Smooth muscle cell of the brain vasculature (primary cell): ENCODE measurements at places on chromosomes 5 and 9.
A peak's percentile ranks its signal among the peaks of the same experiment; 100 is the strongest.

GRCh38 chr5:52989025-52989780 is at the start of gene ITGA2:
TSS of gene ITGA2 (plus strand) at chr5:52989352. CDS start at chr5:52989469, 117 bp downstream.
- no peak for DNase-seq

GRCh38 chr5:170508036-170508435 is 4.2 kb downstream of the KCNIP1 start:
- DNase-seq, result no peak

- no peak for DNase-seq
These were observed 210.0 kb upstream of the CLINT1 start for GRCh38 chr5:158068964-158069363.

DNA sequence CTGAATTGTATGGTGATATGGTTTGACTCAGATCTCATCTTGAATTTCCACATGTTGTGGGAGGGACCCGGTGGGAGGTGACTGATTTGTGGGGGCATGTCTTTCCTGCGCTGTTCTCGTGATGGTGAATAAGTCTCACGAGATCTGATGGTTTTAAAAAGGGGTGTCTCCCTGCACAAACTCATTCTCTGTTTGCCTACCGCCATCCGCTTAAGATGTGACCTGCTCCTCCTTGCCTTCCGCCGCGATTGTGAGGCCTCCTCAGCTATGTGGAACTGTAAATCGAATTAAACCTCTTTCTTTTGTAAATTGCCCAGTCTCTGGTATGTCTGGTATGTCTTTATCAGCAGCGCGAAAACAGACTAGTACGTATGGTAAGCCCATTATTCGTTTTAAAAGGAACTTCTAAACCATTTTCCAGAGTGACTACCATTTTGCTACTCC is 48.7 kb downstream of the SLC36A1 start:
- DNase-seq, result no peak

GRCh38 chr9:107481035-107481434 is 8.5 kb downstream of the KLF4 start:
- no peak for DNase-seq

DNA sequence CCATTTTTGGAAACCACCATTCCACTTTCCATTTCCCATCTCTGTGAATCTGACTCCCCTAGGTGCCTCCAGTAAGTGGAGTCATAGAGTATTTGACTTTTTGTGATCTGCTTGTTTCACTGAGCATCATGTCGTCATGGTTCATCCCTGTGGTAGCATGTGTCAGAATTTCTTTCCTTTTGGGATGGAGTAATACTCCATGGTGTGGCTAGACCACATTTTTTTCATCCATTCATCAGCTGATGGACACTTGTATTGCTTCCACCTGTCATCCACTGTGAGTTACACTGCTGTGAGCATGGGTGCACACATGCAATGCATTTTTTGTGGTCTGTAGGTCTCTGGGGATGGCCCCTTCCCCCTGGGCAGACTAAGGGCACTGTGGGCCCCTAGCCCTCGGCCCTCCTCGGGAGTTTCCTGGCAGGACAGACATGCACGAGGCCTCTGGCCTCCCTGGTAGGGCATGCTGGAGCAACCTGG is 115.9 kb downstream of the GADD45G start:
- no peak for DNase-seq

- DNase-seq, result no peak
These were observed 61.3 kb downstream of the ANKH start for GRCh38 chr5:14810282-14810681.

GRCh38 chr5:51997949-51998348 is 614.7 kb downstream of the ISL1 start:
- no peak for DNase-seq

GRCh38 chr5:153463806-153464205 is 26.7 kb upstream of the GRIA1 start:
- peak; percentile 6 for DNase-seq

- no peak for DNase-seq
These were observed 511.3 kb upstream of the PAPPA start for GRCh38 chr9:115642285-115642684.

DNA sequence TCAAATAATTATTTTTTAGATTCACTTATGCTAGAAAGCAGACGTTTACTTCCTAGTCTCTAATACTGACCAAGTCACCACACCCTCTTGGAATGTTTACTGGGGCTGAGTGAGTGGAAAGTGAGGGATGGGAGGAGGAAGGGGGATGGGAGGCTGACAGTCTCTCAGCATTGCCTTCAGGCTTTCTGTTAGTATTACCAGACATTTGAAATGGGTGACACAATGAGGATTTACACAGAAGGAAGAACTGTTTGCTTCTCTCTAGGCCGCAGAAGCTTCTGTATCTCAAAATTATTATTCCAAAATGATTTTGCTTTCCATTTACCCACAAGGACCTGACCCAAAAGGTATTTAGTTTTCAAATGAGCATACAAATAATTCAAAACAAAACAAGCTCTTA is 232.8 kb upstream of the ZNF608 start:
- DNase-seq, result no peak

DNA sequence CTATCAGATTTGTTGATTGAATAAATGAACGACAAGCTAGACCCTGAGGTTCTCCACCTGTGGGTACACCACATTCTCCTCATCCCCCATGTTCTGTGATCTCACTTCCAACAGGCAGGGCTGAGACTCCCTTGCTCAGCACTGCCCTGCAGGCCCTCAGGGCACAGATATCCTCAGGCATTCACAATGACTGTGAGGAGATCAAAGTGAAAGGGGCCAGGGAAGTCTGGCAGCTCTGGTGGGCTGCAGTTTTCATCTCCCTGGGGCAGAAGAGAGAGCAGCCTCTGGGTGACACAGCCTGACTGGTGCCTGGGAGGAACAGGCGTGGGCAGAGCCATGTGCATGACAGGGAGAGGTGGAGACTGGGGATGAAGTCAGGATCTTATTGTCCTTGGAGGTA is 142.4 kb upstream of the C9orf72 start:
- DNase-seq, result no peak

- DNase-seq, result no peak
These were observed 105.2 kb downstream of the CDH10 start for GRCh38 chr5:24539613-24540012.

- DNase-seq, result no peak
These were observed 269.1 kb downstream of the NR2F1-AS1 start for GRCh38 chr5:93311881-93312280.

GRCh38 chr9:115146581-115147021 is 28.6 kb upstream of the TNC start:
- DNase-seq, result no peak

GRCh38 chr5:28164568-28164967 is 1126.2 kb upstream of the CDH9 start:
- DNase-seq, result no peak

DNA sequence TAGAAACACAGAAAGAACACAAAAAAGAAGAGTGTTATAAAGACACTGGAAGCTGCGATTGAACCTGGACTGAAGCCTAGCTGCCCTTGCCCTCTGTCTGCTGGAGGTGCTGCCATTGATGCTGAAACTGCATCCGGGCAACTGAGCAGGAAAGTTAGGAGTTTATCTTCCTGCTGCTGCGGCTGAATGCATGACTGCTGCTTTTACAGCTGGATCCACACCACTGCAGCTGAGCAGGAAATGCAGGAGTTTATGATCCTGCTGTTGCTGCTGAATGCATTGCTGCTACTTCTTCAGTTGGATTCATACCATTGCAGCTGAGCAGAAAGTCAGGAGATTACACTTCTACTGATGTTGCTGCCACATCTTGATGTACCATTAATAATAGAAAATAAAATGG is 21.8 kb upstream of the JAKMIP2 start:
- no peak for DNase-seq

DNA sequence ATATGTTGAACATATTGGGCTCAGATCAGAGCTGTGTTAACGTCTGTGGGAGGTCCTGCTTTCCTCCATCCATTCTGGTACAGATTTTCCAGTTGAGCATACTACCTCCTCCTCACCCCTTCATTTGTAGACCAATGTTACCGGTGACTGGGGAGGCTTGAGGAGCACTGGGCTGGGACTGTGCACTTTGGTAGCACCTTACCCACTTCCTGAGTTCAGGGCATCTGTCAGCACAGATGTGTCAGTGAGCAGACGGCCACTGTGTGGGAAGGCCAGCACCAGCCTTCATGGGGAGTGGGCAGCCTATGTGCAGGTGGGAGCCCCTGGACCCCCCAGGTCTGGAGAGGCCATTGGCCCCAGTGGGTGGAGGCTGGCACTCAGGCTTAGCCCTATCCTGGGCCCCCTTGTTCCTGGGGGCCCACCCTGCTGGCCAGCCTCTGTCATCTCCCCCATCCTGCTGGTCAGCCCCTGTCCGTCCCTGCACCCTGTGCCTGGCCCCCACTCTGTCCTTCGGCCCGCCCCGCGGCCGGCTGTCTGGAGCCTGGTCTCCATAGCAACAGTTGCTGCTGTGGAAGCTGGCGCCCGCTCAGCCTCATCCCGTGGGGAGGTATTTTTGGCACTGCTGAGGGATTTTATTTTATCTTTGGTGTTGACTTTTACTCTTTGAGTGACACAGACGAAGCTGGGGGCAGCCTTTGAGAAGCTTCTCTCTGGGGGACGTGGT is 21.3 kb downstream of the WNK2 start:
- DNase-seq, result no peak

DNA sequence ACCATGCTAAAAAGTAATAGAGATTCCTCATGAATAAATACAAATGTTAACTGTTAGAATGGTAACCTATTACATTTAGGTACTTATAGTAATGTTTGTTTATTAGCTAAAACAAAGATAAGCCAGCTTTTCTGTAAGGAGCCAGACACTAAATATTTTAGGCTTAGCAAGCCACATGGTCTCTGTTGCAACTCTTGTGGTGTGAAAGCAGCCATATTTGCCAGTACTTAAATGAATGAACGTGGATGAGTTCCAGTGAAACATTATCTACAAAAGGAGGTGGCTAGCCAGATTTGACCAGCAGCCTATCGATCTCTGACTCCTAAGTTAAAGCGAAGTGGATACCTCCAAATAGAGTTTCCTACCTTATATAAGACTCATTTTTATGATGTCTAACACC is 331.6 kb downstream of the CDH12 start:
- no peak for DNase-seq

DNA sequence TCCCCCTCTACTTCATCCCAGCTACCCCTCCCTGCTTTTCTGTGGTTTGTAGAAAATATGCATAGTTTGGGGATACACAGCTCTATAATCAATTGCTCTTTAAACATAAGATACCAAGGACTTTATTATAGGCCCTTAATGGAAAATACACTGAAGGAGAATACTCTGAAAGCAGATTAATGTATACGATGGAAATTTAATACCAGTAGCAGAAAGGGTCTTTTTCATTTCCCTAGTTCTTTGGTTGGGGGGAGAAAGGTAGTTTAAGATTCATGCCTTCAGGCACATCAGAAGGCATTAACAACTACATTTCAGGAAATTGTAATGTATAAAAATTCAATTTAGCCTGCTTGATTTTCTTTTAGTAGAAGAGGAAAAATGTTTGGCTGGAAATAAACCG is 452.9 kb upstream of the ZNF608 start:
- DNase-seq, result no peak

GRCh38 chr5:174409971-174410370 is 314.4 kb upstream of the MSX2 start:
- DNase-seq, result no peak

GRCh38 chr5:141882594-141883183 is 4.5 kb upstream of the PCDH1 start:
- no peak for DNase-seq

- no peak for DNase-seq
These were observed 53.1 kb downstream of the TLE1 start for GRCh38 chr9:81636255-81636599.

- DNase-seq, result no peak
These were observed 62.6 kb downstream of the MTREX start for GRCh38 chr5:55370291-55370925.

DNA sequence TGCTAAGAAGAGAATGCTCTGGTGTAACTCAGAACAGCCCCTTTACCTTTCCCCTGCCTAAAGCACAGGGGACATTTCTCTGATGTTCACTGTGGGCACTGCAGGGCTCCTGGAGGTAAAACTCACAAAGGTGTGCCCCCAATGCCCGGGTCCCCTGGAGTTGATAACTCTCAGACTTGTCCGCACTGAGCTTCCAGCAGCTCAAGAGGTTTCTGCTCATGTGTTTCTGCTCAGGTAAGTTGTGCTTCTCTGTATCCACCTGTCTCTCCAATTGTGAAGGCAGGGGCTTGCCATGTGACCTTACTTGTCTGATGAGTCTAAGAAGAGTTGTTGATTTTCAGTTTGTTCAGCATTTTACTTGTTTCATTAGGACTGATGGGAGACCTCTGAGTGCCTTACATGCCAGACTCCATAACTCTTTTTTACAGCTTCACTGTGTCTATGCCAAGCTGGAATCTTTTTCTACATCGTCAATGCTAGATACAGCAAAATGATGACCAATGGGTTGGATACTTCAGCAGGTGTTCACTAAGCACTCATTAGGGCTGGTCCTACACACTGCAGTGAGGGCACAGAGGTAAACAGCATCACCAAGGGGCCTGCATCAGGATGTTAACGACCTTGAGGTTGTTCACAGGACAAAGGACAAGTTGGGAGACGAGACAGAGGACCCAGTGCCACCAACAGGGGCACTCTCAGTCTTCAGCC is 56.4 kb downstream of the MRPL36 start:
- DNase-seq, result no peak

DNA sequence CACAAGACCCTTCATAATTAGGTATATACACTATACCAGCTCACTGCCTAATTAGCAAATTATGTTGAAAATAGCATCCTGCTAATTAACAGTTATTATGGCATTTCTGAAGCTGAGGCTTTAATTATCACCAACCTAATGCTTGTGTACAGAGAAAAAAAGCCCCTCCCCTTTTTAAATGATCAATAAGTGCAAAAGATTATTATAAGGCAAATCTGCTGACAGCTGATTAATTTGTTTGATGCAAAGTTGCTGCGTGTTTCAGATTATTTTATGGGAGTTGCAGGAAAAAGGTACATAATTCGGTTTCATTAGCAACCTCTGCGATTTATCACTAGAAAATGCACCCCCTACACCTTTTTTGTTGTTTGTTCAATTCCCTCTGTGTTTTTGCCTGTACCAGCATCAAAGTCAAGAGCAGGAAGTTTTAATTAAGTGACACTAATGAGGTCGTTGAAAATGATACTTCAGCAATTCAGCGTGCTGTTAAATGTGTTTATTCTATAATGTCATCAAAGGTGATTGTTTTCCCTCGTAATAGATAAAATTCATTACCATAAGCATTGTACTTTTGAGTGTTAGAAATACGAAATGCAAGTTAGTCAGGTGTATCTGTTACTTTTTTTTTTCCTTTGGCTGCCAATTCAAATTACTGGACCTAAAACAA is 170.0 kb downstream of the EBF1 start:
- no peak for DNase-seq

DNA sequence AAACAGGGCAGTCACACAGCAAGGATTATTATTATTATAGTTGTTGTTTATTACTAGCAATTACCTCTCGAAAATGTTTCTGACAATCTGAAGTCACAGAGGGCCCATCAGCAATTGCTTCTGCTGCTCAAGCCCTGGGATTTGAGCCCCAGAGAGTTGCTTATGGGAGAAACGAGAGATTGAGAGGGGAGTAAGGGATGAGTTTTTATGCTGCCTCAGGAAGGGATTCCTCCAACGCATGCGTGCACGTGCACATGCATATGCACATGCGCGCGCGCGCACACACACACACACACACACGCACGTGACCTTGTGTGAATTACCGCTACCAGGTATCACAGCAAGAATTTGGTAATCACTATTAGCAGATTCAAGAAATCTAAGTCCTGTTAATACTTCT is 189.2 kb upstream of the TBC1D2 start:
- no peak for DNase-seq
